ENCODE measurements at places on chromosomes 4 and X. TPM values are rescaled to one million over a fixed set of nuclear protein-coding genes. Genes with fewer than 3 reads are reported as not detected.

The ELMOD2 gene
- total RNA-seq = 67.3 TPM

The USP51 gene
- total RNA-seq = 1.9 TPM

The CCDC110 gene
- total RNA-seq = 2.5 TPM

The CT45A5 gene
- total RNA-seq = not detected

The NIPAL1 gene
- total RNA-seq = not detected

The ARX gene
- not detected for total RNA-seq

The UNC5C gene
- total RNA-seq = 2.5 TPM

The TIGD4 gene
- 0.17 TPM for total RNA-seq

The GAGE12J gene
- total RNA-seq = not detected

The GABRA4 gene
- total RNA-seq = not detected

The SLC6A8 gene
- total RNA-seq = 8.9 TPM

The NCAPG gene
- total RNA-seq = 44.4 TPM

The GLRA2 gene
- total RNA-seq = not detected

The RTL5 gene
- total RNA-seq = 2.8 TPM

The CHRDL1 gene
- total RNA-seq = 0.99 TPM

The NSG1 gene
- total RNA-seq = 1.5 TPM

The STARD8 gene
- 7.3 TPM for total RNA-seq

The TEC gene
- total RNA-seq = 3.8 TPM

The RAI2 gene
- total RNA-seq = 2.2 TPM

The FRG1 gene
- 52.4 TPM for total RNA-seq

The OPN1LW gene
- total RNA-seq = not detected

The SLITRK2 gene
- total RNA-seq = not detected

The TMPRSS11B gene
- total RNA-seq = not detected

The TCP11X2 gene
- not detected for total RNA-seq

The PHF8 gene
- total RNA-seq = 15.7 TPM

The PDE5A gene
- total RNA-seq = 402 TPM

The TMPRSS11A gene
- not detected for total RNA-seq

The SPATA4 gene
- 0.15 TPM for total RNA-seq

The SLC7A11 gene
- 53.4 TPM for total RNA-seq

The FRG2 gene
- total RNA-seq = not detected

The DIPK2B gene
- 0.15 TPM for total RNA-seq
